ENCODE measurements at places on chromosomes 4 and X.

- DNase-seq = no peak
Observed at GRCh38 chrX:39016556-39016955, 215.3 kb downstream of the MID1IP1 start.

DNA sequence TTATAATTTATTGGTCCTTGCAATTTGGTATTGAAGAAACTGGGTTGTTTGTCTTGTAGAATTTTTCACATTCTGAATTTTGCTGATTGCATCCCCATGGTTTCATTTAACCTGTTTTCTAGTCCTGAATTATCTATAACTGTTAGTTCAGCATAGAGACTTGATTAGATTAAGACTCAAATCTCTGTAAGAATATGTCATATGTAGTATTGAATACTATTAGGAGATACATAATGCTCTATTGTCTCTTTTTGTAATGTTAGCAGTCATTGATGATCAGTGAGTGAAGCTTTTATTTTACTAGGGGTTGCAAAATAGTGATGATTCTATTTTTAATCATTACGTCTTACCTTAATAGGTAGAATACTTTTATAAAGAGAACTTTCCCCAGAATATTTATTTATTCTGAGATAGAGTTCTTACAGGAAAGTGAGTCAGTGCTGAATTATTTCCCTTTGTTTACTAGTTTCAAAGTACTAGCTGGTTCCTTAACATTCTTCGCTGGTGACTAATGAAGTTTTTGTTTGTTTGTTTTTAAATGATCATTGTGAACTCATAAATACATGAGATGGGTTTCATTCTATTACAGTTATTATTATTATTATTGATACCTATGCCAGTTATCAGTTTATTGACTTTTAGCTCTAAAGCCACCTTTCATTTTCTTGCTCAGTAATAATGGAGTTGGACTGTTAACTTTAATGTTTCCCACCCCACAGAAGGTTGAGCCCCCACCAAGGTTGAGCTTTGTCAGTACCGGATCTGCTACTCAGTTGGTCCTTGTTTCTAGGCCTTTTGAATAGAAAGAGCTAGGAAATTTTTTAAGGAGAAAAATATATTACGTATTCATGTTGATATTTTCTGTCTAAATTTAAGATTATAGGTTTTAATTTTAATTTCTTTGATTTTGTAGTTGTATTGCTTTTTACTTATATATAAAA, 102.3 kb downstream of the LARP1B start:
- DNase-seq = no peak

DNA sequence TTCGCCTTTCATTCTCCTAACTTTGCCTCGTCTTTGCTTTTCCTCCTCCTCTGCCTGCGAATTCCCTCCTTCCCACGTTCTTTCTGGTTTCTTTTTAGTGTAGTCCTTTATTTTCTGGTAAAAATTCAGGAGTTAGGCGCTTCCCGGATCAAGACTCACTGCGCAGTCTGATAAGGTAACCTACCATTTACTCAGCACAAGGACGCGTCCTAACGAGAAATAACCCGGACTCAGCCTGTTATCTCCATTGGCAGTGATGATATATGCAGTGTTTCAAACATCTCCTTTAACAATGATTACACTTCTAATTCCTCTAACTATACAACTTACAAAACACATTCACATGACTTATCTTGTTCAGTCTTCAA, 357 bp upstream of the ETNPPL start:
- DNase-seq = no peak

GRCh38 chr4:41432881-41433280, 105.1 kb upstream of the LIMCH1 start:
- no peak for DNase-seq

GRCh38 chr4:54231768-54232688, 2.9 kb downstream of the PDGFRA start:
- no peak for DNase-seq

DNA sequence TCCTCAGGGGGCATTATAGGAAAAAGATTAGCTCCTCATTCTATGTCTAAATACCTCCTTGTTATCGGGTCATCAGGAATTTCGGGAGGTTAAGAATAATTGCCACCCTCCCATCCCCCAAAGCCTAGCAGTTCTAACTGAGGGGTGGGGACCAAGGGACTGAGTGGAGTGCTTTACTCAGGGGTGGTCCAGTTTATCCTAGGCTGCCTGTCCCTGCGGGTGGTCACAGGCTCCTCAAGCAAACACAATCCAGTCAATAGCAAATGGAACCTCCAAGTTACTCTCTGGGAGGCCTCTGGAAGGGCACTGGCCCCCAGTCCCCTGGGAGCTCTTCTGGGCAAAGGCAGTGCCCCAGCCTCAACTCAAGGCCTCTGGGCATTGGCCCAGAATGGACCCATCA, 6.7 kb downstream of the ELF4 start:
- no peak for DNase-seq

DNA sequence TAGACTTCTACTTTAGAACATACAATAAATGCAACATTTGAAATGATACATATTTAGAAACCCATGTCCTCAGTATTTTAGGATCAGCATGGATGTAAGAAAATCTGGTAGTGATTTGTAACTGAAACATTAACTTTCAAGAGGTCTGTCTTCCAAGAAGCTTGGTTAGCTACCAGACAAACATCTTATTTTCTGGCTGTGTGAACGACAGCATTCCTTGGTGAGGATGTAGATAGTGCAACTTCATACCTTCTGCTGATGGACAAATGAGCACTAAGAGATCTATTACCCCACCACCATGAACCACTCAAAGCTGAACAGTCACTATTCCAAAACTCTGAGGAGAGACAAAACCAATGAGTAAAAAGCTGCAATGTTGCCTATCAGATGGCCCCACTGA, 212.7 kb downstream of the FBXW7 start:
- no peak for DNase-seq

GRCh38 chr4:9762823-9763475, 18.5 kb upstream of the DRD5 start:
- peak; percentile 69 for DNase-seq

- no peak for DNase-seq
Observed at GRCh38 chrX:23201706-23202105, 132.9 kb upstream of the PTCHD1 start.

DNA sequence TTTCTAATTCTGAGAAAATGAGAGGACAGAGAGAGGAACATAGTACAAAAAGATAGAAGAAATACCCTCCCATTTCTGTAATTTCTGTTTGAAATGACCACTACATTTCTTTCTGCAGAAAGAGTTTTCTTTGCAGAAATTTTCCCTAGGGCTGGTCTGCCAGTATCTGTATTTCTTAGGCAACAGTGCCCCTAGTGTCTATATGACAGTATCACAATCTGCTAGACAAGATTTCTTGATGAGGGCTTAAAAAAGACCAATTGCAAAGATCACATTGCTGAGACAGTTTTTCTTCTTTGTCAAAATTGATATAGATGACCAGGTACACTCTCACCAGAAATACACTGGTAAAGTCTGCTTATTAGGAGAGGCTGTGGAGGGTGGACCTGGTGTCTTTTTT, 81.0 kb upstream of the ZDHHC15 start:
- no peak for DNase-seq

GRCh38 chr4:29079260-29079659, 1640.9 kb upstream of the PCDH7 start:
- DNase-seq = no peak
